Stimulated activated CD4-positive, alpha-beta T cell treated with anti-CD3 and anti-CD28 coated beads, TNF-alpha, amount 100 ng/mL, for 24 hours (primary cell): ENCODE measurements at places on chromosomes 16 and 17.

DNA sequence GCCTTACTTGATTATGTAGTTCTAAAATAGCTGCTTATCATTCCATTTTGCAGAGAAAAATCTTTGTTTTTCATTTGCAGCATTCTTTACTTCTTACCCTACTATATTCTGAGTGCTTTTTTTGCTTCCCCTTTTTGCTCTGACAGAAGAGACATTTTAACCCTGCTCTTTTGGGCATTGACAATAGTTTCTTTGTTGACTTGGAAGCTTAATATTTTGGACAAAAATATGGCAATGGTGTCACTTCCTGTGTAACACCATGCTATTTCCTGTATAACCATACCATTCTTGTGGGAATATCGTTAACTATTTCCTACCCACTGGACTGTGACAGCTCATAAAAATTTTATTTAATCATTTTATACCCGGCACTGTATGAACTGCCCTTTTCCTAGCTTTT, 747.1 kb downstream of the CDH8 start:
- no peak for DNase-seq

DNA sequence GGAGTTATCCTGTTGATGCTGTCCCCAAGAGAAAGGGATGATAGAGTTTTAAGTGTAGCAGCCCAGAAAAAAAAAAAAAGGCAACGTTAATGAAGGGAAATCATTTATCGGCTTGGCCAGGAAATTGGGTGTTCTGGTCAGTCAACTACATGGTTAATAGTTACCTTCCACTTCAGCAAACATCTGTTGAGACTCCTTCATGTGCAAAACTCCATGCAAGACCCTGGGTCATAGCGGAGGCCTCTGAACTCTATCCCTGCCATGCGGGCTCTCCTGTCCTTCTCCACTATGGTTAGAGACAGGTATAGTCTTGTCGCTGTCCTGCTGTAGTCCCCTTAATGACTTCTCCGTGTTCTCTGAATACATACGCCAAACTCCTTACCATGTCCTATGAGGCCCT, 3.5 kb upstream of the LYRM9 start:
- no peak for DNase-seq

- DNase-seq = no peak
Measured at GRCh38 chr16:29743475-29743826, 2.3 kb downstream of the C16orf54 start.

DNA sequence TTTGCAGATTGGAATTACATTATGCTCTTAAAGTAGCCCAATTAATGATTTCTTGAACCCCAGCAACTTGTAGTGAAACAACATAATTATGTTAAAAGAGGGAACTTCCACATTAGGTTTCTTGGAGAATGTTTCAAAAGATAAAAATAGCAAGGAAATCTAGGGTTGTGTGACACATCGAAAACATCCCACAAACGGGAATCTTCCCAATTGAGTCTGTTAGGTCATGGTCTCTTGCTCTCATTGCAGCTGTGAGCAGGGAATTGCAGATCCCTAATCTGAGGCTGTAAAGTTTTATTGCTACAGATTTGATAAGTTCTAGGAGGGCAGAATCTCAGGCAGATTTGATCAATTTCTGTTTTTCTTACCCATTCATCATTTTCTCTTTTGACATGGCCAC, 6.7 kb upstream of the LPO start:
- DNase-seq = no peak

- DNase-seq = no peak
Measured at GRCh38 chr17:55576237-55576995, 65.2 kb upstream of the SMIM36 start.

- no peak for DNase-seq
Measured at GRCh38 chr16:77213542-77214106, 14.4 kb downstream of the SYCE1L start.

GRCh38 chr17:66950886-66951604, 13.5 kb upstream of the CACNG4 start:
- no peak for DNase-seq

DNA sequence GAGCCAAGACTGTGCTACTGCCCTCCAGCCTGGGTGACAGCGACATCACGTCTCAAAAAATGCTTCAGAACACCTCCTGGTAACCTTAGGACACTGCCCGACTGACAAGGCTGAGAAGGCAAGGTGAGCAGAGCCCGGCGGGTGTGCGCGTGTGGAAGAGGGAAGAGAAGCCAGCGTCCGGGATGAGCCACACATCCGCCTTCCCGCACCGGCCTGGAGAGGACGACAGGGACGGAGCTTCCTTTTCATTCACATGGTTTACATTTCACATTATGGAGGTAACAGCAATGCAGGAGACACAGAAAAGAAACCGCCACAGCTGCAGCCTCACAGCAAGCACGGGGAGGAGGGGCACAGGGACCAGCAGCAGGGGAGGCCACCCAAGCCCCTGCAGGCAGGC, 16.5 kb downstream of the HAGH start:
- no peak for DNase-seq

- DNase-seq = no peak
Measured at GRCh38 chr17:1067282-1067956, 70.5 kb downstream of the TIMM22 start.

GRCh38 chr17:34654276-34654880, 75.0 kb downstream of the TMEM132E start:
- no peak for DNase-seq

DNA sequence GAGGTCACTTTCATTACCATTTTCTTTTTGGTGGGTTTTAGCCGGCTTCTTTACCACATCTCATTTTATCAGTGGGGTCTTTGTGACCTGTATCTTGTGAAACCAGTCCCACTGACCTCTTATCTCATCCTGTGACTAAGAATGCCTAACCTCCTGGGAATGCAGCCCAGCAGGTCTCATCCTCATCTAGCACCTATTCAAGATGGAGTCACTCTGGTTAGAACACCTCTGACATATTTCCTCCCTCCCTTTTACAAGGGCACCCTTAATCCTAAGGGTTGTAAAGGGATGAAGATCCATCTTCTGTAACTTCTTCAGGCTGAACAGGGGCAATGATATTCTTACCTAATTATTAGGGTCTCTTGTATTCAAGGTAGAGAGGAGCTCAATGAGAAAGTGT, 107.9 kb upstream of the HAS3 start:
- DNase-seq = no peak

DNA sequence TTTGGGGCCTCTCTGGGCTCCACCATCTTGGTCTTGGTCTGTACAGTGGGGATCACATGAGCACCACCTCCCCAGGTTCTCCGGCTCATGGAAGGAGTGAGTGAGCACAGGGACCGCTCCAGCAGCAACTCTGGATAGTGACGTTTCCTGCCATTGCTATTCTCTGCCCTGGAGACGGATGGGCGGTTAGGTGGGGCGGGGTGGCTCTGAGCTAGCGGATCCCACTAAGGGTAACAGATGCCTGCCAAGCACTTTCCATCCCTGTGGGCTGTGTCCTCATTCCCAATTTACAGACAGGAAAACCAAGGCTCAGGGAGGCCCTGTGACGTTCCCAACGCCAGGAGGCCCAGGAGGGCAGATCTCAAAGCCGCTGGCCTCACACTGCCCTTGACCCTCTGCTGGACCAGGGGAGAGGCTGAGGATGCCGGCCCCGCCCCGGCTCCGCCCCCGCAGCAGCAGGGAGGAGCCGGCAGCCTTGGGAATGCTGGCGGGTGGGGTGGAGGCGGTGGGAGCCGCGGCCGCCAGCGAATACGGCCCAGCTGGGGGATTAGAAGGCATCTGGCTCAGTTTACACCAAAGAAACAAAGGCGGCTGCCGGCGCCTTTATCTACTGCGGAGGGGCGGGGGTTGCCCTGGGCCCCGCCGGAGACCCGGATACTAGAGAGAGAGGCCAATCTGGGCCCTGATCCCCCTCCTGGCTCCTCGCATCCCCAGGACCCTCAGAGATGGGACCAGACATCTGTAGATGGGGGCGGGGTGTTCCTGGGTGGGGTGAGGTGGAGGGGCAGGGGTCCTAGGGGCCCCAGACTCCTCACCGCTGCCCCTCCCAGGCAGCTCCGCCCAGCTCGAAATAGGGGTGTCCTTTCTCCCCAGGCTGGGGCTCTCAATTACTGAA, 122.3 kb upstream of the CIBAR2 start:
- DNase-seq = no peak

DNA sequence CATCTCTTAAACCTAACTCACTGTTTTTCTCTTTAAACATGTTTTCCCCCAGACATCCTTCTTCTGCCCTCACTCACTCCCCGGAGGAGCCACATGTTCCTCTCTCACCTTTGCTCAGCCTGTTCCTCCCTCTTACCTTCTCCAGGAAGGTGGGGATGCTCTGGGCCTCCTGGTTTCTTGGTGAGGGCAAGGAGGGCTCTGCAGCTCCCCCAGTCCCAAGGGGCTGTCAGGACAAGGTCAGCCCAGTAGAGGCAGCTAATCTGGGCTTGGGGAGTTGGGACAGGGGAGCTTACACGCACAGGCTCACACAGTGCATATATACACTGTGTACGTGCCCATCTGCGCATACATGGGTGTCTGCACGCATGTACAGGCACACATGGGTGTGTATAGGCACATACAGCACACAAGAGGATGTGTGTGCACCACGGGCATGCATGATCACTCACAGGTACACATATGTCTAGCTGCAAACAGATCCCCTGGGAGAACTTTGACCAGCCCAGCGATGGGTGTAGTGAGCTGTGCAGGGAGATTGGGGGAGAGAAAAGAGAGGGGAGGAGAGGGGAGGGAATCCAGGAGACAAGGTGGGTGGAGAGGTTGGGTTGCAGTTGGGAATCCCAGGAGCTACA, 28.6 kb upstream of the SPNS3 start:
- DNase-seq = no peak

- no peak for DNase-seq
Measured at GRCh38 chr17:81338274-81339190, 43.4 kb upstream of the SLC38A10 start.

DNA sequence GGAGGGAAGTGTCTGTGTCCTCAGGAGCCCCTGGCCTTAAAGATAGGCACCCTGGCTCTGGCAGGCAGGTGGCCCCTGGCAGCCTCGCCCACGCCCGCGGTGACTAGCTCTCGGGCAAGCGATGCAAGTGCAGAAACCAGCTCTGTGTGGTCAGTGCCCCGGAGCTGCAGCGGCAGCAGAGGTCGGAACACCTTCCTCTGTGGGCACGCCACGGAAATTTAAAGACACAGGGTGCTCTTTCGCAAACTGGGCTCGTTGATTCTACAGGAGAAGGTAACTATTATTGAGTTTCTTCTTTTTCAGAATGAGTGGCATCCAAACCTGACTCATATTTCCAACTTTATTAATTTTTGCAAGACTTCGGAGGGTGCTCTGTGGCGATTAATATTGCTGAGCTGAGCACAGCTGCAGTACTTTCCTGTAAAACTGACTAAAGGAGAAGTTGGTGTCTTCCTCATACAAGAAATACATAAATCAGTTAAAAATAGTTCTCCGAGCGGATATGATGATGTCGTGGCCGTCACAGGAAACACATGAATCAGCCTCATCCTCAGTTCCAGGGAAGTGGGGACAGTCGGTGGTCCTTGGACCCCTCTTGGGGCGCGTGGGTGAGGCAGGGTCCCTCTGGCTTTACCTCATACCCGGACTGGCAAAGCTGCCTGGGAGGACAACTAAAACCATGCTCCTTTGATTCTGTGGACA, 120.2 kb downstream of the METRNL start:
- DNase-seq = peak; percentile 24

DNA sequence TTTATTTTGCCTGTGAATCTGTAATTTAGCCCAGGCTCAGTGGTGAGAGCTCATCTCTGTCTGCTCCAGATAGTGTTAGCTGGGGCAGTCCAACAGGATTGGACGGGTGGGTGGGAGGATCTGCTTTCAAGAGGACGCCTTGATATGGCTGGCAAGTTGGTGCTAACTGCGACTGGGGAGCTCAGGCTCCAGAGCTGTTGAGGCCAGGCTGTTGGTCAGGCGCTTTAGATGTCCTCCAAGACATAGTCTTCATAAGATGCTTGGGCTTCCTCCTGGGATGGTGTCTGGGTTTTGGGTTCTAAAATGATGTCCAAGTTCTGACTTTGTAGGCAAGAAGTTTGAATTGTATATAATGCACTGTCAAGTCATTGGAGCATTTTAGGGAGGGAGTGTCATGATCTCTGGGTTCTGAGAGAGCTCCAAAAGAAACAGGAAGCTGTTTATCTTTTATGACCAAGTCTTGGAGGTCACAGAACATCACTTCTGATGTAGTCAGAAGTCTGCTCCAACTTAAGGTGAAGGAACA, 12.8 kb upstream of the PCTP start:
- no peak for DNase-seq

- no peak for DNase-seq
Measured at GRCh38 chr16:14669776-14670175, 24.3 kb downstream of the PLA2G10 start.

GRCh38 chr17:72691586-72691985, 400.9 kb downstream of the SLC39A11 start:
- DNase-seq = no peak

GRCh38 chr17:11245187-11245586, 4.2 kb downstream of the SHISA6 start:
- no peak for DNase-seq

- DNase-seq = no peak
Measured at GRCh38 chr17:3905017-3905520, 11.2 kb downstream of the P2RX1 start.

DNA sequence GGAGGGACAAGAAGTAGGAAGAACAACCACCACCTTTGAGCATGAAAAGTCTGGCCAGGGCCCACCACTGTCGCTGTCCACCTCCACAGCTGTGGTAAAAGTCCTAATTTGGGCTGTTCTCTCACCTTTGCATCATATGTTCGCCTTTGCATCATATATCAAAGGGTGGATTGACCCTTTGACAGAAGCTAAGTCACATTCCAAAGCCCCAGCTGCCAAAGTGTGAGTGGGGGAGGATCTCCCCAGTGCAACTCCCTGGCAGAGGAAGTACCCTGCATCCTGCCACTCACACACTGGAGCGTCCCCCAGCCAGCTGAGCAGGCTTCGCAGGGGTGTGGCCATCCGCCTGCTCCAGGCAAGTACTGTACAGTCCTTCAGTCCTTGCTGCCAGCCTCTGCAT, 12.7 kb upstream of the SPECC1 start:
- no peak for DNase-seq

- no peak for DNase-seq
Measured at GRCh38 chr16:9844361-9844760, 337.9 kb downstream of the GRIN2A start.

DNA sequence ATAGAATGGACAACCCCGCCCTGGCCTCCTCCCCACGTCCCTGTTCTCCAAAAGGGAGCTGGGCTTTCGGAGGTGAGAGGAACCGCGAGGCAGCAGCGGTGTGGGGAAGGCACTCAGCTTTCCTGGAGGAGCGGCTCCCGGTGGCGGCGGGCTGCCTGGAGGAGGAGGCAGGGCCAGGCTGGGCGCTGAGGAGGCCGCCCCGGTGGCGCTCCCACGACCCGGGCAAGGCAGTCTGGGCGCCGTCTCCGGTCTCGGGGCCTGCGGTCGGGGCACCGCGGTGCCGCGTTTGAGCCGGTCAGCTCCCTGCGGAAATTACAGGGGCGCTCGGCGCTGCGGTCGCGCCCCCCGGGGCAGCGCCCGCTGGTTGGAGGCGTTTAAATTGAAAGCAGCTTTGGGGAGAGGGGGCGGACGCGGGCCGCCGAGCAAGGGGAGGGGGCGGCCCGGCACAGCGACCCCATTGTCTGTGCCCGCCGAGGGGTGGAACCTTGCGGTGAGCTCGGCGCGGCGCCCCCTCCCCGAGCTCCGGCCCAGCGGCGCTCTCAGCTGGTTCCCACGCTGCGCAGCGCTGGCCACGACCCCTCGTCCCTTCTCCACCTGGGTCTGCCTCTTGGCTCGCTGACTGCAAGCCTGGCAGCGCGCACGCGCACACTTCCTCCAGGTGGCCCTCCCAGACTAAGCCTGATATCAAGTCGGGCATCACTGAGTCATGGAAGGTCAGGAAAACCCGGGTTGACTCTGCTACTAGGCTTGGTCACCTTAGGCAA, 58.7 kb upstream of the DLX4 start:
- peak; percentile 44 for DNase-seq

- no peak for DNase-seq
Measured at GRCh38 chr17:57033296-57033695, 51.8 kb upstream of the AKAP1 start.
